ENCODE measurements at places on chromosomes 16 and 17.

- no peak for DNase-seq
Observed at GRCh38 chr16:2848933-2849725, 8.8 kb downstream of the PRSS22 start.

GRCh38 chr17:49226771-49227435, 3.7 kb downstream of the PHOSPHO1 start:
- no peak for DNase-seq

GRCh38 chr17:71115669-71115972, 946.3 kb downstream of the KCNJ2 start:
- no peak for DNase-seq

DNA sequence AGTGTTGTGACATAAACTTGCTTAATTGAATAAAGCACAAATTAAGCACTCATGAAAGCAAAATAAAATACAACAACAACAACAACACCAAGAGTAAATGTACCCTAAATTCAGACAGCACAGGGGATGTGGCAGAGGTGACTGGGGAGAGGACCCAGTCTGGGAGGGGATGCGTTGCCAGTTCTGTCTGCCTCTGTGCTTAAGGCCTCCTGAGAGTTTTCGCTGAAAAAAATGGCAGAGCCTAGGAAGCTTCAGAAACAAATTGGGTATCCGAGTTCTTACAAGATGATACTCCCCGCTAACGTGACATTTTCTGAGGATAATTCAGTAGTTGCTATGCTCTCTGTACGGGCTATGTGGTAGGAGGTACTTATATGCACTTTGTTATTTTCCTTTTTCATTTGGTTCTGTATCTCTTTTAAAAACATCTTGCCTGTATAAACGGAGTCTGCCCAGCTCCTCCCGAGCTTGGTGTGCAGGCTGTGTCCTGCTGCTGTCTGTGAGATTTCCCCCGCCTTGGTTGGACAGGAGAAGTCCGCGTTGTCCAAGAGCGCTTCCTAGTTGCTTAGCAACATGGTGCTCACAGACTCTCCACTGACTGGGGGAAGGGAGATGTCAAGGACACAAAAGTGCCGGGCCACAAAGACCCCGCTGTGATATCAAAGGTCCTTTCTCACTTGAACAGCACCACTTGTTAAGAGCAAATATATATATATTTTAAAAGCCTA, 134.2 kb upstream of the CPHXL start:
- no peak for DNase-seq

DNA sequence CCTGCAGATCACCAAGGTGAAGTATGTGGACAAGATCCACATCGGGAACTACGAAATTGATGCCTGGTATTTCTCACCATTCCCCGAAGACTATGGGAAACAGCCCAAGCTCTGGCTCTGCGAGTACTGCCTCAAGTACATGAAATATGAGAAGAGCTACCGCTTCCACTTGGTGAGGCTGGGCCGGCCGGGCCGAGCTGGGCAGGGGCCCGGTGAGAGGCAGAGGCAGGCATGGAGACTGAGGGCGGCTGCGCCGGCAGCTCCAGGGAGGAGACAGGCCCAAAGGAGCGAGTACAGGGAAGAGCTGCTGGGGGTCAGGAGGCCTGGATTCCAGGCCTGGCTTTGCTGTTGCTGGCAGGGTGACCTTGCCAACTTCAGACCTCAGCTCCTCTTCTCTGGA, 8.3 kb downstream of the PRSS8 start:
- DNase-seq = no peak

DNA sequence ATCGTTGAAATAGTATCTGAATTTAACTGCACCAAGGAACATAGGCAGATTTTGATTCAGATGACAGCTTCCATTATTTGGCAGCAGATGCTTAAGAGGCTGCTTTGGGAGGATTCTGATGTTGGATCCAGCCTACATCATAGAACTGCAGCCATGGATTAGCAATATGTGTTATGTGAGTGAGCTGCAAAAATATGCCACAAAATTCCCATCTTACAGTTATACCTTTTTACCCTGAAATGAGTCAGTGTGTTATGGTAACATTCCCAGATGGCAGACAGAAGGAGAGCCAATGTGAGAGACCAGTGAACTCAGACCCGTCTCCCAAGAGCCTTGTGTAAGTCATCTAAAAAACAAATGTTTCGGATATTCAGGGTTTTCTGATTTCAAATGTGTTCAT, 206.1 kb downstream of the CDH13 start:
- DNase-seq = no peak

DNA sequence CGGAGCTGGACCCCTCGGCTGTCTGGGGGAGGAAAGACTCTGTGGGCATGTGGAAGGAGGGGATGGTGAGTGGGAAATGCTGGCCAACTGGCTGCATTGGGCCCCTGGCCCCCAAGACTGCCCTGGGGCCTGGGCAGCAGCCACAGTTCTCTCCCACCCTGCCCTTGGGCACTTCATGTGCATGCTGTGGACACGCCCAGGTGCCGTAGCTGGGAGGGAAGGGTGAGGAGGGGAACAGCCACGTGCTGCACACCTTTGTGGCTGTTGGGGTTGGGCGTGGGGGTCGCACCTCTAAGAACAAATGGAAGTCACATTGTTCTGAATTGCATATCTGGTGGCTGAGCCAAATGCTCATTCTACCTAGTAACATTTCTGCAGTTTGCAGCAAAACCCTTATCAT, 11.9 kb upstream of the ZNHIT3 start:
- DNase-seq = no peak

DNA sequence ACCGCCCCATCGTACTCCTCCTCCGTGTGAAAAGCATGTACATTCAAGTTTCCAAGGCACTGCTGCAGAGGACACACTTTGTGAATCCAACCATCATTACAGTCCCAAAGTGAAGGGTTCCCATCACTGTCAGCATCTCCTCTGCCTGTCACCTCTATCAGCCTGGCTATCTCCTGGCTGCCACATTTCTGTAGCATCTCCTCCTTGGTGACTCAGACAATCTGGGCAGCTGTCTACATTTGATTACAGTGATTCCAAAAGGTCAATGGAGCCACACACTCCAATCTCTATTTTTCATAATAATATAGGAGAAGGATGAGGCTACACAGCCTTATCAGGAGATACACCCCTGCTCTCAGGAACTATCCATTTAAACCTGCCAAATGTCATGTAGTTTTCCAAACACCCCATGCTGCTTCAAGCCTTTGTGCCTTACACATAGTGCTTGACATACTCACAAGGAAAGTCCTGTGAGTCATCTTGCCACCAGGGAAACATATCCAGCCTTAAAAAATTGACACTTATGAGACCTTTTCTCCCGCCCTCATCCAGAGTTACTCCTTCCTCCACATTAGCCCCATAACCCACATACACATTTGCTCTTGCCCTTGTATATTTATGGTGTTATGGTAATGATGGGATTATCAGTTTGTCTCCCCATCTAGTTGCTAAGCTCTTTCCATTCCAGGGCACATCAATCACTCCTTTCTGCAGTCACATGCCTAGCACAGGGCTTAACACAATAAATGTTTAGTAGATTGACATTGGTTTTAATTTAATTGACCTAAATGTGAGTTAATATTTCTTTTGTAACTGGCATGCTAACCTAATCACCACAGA, 250.1 kb upstream of the CDH5 start:
- DNase-seq = no peak

GRCh38 chr16:67435758-67436164, 4.8 kb downstream of the HSD11B2 start:
- no peak for DNase-seq

DNA sequence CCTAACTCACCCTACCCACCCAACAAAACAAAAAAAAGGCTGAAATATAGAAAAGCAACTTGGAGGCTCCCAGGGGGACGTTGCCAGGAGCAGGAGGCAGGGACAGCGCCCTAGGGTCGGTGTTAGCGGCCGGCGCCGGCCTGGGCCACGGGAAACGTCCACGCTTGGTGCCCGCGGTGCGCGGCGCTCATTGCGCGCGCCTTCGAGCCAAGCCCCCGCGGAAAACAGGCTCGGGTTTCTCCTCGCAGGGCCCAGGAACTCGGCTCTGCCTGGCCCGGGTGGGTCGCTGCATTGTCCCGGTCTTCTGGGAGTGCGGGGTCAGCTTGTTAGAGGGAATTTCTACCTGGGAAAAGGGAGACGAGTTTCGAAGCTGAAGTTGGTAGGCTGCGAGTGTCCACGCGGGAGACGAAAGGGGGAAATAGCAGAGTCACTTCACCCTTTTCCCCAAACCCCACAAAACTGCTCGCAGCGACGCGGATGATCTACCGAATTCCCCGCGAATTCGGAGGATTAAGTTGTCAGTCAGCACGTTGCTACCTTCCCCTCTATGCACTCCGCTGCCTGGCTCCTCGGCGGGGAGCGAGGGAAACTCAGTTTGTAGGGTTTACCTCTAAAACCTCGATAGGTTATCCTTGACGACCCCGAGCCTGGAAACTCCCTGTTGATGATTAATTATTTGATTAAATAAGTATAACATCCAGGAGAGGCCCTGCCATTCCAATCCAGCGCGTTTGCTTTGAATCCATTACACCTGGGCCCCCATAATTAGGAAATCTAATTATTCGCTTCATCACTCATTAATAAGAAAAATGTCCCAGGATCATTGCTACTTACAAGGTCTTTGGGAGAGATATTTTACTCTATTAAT, 751 bp upstream of the FOXC2 start:
- DNase-seq = peak; percentile 58

Measured in left forelimb (tissue), 1 donor.